ENCODE measurements at places on chromosomes 3 and 15. TPM values are rescaled to one million over a fixed set of nuclear protein-coding genes. Genes with fewer than 3 reads are reported as not detected.

SEMA6D gene
- 15.8 TPM for total RNA-seq

DPPA4 gene
- 796 TPM for total RNA-seq

EFHB gene
- 1.6 TPM for total RNA-seq

SLC9C1 gene
- total RNA-seq = 0.15 TPM

B3GNT5 gene
- 7.3 TPM for total RNA-seq

SAMMSON gene
- total RNA-seq = not detected

CACNA2D2 gene
- total RNA-seq = 28.1 TPM

DNA sequence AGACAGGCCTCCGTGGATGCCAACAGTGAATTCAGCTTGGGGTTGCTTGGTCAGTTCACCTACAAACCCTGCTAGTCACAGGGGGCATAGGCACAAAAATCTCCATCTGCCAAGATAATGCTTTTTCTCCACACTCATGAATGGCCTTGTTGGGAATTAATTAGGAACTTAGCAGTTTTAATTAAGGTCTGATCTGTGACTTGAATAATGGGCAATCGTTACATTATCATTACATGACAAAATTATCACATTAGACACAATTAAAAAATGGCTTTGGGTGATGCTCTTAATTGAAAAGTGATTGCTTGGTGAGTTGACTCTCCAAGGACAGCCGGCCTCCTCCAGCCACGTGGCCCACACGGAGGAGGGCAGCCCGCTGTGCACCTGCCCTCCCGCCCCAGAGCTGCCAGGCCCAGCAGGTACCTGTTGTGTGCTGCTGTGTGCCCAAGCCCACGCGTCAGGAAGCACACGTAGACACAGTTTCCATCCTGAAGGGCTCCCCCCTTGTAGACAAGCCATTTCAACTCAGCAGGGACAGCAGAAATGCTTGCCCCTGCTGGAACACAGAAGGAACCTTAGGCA lies 274.2 kb downstream of the OCA2 start:
- H3K27me3 ChIP-seq = no peaks in the 10 kb centered on the region
- H3K4me3 ChIP-seq = no peak overlapping the region
- H3K27ac ChIP-seq = no peak overlapping the region
- 0 out of 2 replicates have a peak, but pooled peaks cover 2% of the 10 kb centered on the region for H3K4me1 ChIP-seq
- no peaks in the 10 kb centered on the region for H3K36me3 ChIP-seq
- DNase-seq = no peak

GRCh38 chr3:129485721-129486663 lies 42.4 kb upstream of the RHO start:
- H3K27me3 ChIP-seq = no peaks in the 10 kb centered on the region
- H3K27ac ChIP-seq = no peak overlapping the region
- peaks cover 11% of the 10 kb centered on the region for H3K4me1 ChIP-seq
- no peak for DNase-seq
- H3K4me3 ChIP-seq = no peak overlapping the region

DNA sequence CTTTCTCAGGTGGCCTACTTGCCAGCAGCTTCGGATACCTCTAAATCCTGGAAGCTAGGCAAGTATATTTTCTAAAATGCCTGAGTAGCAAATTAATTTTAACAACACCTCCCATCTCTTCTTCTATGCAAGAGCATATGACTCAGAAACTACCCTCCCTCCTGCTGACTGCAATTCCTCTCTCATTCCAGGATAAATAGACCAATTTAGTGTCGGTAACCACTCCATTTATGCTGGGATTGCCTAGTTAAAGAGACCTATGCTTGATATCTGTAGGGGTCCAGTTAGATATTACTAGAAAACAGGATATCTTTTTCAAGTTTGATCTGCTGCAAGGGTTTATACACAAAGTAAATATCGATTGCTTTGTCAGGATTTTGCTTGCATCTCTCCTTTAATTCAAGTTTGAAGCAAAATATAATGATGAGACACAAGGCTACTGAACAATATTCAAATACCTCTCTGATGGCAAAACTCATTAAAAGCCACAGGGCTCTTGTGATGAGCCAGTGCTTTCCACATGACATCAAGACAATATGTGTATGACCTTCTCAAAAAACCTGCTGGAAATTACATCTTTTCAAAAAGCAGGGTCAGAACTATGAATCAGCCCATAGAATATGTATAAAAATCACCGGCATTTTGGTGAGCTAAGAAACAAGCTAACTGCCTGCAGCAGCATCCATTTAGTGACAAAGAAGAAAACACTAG lies 491.6 kb upstream of the NECTIN3 start:
- H3K27ac ChIP-seq = no peak overlapping the region
- peaks cover 13% of the 10 kb centered on the region for H3K36me3 ChIP-seq
- H3K27me3 ChIP-seq = no peaks in the 10 kb centered on the region

DNA sequence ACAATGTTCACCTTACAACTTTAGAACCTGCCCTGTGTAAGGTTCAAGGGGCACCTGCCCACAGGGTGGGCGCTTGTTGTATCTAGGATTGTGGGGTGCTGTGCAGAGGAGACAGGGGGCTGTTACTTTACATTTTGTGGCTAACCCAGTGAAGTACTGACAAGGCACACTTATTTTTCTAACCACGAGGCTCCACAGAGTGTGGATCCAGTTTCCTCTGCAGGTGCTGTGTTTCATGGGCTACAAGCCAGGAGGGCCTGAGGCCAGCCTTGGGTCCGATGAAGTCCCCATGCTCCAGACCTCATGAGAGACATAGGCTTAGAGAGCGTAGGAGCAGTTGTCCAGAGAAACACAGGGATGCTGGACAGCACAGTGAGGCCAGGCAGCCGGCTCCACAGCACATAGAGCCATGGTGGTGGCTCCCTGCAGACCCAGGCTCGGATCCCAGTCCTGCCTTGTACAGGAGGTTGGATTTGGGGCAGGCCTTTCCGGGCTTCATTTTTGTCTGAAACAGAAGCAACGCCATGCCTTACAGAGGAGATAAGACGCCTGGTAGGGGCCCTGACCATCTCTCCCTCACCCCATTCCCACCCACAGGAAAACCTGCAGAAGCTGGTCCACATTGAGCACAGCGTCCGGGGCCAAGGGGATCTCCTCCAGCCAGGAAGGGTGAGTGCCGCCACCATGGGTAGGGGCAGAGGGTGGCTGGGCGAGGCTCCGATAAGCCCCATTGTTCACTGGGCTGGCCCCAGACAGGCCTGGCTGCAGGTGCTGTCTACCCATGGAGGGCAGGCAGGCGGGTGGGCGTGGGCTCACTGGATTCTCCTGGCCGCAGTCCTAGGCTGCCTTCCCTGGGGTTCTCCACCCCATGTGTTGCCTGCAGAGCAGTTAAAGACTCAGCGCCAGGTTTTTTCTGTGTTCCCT lies 40.1 kb upstream of the NR2C2 start:
- peaks cover 17% of the 10 kb centered on the region for H3K36me3 ChIP-seq
- no peak overlapping the region for H3K27ac ChIP-seq
- no peaks in the 10 kb centered on the region for H3K4me1 ChIP-seq
- no peaks in the 10 kb centered on the region for H3K27me3 ChIP-seq

- no peaks in the 10 kb centered on the region for H3K27me3 ChIP-seq
- no peak for DNase-seq
- no peak overlapping the region for H3K27ac ChIP-seq
- no peaks in the 10 kb centered on the region for H3K4me1 ChIP-seq
Measured at GRCh38 chr15:66682865-66683264, 19.2 kb upstream of the SMAD6 start.

DNA sequence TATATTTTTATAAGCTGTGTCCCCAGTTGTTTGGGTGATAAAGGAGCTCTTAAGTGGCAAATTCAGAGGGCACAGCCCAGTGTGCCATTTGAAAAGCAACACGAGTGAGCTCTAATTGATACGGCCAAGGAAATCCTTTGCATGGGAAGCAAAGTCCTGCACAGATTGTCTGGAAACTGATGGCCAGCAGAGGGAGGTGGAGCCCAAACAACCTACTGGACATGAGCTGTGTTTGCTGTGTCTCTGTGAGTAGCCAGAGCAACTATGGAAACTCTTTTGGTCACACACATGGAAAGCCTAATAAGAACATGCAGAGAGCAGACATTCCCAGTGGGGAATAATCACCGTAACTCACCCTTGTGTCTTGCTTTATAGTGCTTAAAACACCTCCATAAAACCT lies 24.4 kb downstream of the ONECUT1 start:
- no peaks in the 10 kb centered on the region for H3K4me1 ChIP-seq
- no peak overlapping the region for H3K4me3 ChIP-seq
- no peaks in the 10 kb centered on the region for H3K27me3 ChIP-seq

- H3K4me1 ChIP-seq = no peaks in the 10 kb centered on the region
- no peak overlapping the region for H3K4me3 ChIP-seq
- no peak for DNase-seq
- H3K27me3 ChIP-seq = no peaks in the 10 kb centered on the region
- H3K36me3 ChIP-seq = no peaks in the 10 kb centered on the region
Measured at GRCh38 chr3:100105501-100105900, 8.8 kb downstream of the FILIP1L start.

DNA sequence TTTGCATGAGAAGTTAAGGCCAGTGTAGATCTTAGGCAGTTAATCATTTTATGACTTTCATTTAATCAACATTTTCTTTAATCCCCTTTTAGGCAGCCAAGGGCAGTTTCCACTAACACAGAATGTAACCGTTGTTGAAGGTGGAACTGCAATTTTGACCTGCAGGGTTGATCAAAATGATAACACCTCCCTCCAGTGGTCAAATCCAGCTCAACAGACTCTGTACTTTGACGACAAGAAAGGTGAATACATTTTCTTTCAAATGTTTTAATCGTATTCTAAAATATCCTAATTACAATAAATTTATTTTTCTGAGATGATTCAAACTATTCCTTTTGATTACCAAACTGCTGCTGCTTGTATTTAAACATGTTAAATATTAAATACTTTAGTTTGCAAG lies 843.2 kb downstream of the CADM2 start:
- no peak overlapping the region for H3K4me3 ChIP-seq
- H3K4me1 ChIP-seq = no peaks in the 10 kb centered on the region
- H3K27me3 ChIP-seq = no peaks in the 10 kb centered on the region
- H3K36me3 ChIP-seq = peaks cover 2% of the 10 kb centered on the region

- peaks cover 20% of the 10 kb centered on the region for H3K4me1 ChIP-seq
- H3K4me3 ChIP-seq = no peak overlapping the region
- H3K27ac ChIP-seq = no peak overlapping the region
- H3K36me3 ChIP-seq = no peaks in the 10 kb centered on the region
- no peak for DNase-seq
Measured at GRCh38 chr3:40999682-41000081, 199.6 kb upstream of the CTNNB1 start.

GRCh38 chr3:14543446-14543845 lies 3.3 kb upstream of the GRIP2 start:
- no peak for DNase-seq
- H3K4me3 ChIP-seq = no peak overlapping the region
- H3K36me3 ChIP-seq = no peaks in the 10 kb centered on the region
- H3K27ac ChIP-seq = no peak overlapping the region
- H3K4me1 ChIP-seq = no peaks in the 10 kb centered on the region

DNA sequence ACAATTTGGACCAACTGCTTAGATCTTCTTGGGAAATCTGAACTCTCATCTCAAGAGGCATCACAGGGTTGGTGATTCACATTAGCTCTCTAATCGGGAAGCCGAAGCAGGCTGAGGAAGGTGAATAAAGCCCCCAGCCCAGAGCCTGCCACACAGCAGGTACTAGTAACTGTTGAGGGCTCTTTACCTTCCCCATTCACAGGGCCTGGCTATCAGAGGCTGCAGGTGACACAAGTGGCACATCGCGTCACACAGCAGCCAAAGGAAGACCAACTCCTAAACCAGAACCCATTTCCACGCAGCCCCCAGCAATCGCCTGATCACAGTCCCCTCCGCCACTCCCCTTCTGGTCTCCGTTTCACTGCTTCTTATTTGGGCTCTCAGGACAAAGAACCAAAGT lies 29.2 kb downstream of the SH3BP5 start:
- no peak for DNase-seq
- H3K27ac ChIP-seq = no peak overlapping the region
- peaks cover under 1% of the 10 kb centered on the region for H3K4me1 ChIP-seq
- H3K36me3 ChIP-seq = no peaks in the 10 kb centered on the region
- H3K27me3 ChIP-seq = no peaks in the 10 kb centered on the region

DNA sequence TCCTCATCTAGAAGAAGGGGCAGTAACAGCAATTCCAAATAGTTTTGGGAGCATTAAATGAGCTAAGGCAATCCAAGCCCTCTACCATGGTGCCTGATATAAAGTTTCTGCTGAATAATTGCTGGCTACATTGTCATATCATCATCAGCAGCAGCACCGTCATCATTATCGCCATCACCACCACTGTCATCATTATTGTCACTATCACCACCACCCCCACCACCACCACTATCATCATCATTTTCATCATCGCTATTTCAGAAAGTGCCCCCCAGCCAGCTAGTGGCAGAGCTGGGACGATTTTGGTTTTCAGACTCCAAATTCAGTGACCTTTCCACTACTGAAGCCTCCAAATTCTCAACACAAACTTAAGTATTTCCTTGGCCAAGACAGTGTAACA lies 15.0 kb downstream of the XCR1 start:
- no peaks in the 10 kb centered on the region for H3K36me3 ChIP-seq
- no peak overlapping the region for H3K4me3 ChIP-seq
- no peaks in the 10 kb centered on the region for H3K27me3 ChIP-seq
- no peak for DNase-seq

- no peak overlapping the region for H3K27ac ChIP-seq
- H3K4me3 ChIP-seq = no peak overlapping the region
- no peaks in the 10 kb centered on the region for H3K36me3 ChIP-seq
- H3K27me3 ChIP-seq = no peaks in the 10 kb centered on the region
- no peaks in the 10 kb centered on the region for H3K4me1 ChIP-seq
Measured at GRCh38 chr3:160259589-160259988, 34.4 kb downstream of the C3orf80 start.

DNA sequence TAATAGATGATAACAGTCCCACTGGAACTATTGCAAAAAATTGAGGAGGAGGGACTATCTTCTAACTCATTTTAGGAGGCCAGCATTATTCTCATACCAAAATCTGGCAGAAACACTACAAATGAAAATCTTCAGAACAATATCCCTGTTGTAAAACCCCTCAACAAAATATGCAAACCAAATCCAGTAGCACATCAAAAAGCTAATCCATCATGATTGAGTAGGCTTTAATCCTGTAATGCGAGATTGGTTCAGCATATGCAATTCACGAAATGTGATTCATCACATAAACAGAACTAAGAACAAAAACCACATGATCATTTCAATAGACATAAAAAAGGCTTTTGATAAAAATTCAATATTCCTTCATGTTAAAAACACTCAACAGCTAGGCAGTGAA lies 23.9 kb upstream of the PLSCR2 start:
- H3K36me3 ChIP-seq = peaks cover 13% of the 10 kb centered on the region
- no peak overlapping the region for H3K27ac ChIP-seq
- no peak for DNase-seq
- no peak overlapping the region for H3K4me3 ChIP-seq
- H3K4me1 ChIP-seq = no peaks in the 10 kb centered on the region
